Islet precursor cell (in vitro differentiated cells): ENCODE measurements at places on chromosomes 6 and 20.

DNA sequence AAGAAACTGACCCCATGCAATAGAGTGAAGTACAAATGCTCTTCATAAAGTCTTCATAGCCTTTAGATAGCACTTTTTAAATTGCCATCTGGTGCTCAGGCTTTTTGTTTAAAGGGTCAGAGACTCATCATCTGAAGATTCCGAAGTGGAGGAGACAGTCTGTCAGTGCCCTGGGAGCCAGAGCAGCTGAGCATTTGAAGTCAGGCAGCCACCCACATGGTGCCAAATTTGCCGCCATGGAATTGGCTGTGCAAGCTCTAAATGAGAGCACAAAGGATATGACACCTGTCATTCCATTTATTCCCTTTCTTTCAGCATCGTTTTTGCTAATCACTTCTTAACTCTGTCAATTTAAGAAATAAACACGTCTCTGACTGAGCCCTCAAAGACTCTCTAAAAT is 32.8 kb upstream of the CEP162 start:
- no peak for DNase-seq

GRCh38 chr6:106300944-106301343 is 24.6 kb downstream of the ATG5 start:
- no peak for DNase-seq

DNA sequence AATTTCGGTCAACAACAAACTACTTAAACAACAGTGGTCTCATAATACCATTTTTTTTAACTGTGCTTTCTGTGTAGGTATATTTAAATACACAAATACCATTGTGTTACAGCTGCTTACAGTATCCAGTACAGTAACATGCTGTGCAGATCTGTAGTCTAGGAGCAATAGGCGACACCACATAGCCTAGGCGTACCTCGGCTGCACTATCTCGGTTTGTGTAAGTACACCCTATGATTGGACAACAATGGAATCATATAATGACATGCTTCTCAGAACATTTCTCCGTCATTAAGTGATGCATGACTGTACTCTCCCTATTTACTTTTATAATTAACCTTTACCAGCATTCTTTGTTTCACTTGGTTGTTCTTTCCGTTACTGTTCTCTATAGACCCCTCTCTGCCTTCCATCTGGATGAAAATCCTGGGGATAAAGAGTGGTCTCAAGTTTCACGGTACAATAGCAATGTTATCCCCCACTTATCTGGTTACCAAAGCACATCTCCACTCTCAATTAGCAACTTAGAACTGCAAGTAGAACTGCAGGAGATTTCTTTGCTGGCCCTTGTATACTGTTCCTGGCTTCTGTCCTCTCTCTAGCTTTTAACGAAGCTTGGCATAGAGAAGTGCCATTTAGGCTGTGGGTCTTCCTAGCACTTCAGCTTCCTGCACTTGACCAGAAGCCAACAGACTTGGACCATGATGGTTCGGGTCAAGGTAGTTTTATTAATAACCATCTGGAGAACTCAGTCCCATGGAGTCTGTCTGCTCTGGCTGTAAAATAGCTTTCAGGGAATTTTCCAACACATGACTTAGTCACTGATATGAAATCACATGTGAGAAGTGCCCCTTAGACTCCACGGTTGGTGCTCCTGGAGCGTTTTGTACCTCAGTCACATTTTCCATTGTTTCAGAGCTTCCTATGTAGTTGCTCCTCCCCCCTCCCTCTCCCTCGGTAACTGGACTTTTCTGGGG is 80.4 kb upstream of the POPDC3 start:
- DNase-seq: no peak

- DNase-seq: no peak
These were observed 100.6 kb upstream of the FAM184A start for GRCh38 chr6:119179062-119179461.

- DNase-seq: no peak
These were observed 4.9 kb upstream of the ASCC3 start for GRCh38 chr6:100886076-100886475.

DNA sequence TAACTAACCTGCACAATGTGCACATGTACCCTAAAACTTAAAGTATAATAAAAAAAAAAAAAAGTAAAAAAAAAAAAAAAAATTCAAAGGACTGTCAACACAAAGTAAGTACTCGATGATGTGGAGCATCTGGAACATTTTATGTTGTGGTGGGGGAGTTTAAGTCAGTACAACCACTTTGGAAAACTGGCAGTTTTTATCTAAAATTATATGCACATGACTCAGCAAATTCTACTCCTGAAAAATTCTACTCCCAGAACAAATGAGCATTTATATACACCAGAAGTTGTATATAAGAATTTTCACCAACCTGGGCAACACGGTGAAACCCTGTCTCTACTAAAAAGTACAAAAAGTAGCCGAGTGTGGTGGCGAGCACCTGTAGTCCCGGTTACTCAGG is 36.9 kb upstream of the CCDC28A start:
- DNase-seq: no peak

GRCh38 chr6:40398810-40399477 is 188.2 kb downstream of the LRFN2 start:
- DNase-seq: no peak

DNA sequence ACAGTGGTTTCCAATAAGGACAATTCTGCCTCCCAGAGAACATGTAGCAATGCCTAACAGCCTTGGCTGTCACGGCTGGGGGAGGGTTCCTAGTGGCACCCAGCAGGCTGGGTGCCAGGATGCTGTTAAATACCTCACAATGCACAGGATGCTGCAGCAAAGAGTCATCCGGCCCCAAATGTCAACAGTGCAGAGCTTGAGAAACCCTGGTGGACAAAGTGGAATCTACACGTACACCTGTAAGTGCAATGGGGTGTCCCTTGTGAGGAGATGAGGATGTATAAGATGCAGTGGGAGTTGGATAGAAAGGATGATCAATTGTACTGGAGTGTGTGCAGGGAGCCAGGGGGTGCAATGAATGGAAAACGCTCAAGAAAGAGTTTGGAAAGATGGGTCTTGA is 142.4 kb downstream of the FNDC1 start:
- no peak for DNase-seq

GRCh38 chr20:23417861-23418260 is 3.4 kb downstream of the NAPB start:
- DNase-seq: no peak

DNA sequence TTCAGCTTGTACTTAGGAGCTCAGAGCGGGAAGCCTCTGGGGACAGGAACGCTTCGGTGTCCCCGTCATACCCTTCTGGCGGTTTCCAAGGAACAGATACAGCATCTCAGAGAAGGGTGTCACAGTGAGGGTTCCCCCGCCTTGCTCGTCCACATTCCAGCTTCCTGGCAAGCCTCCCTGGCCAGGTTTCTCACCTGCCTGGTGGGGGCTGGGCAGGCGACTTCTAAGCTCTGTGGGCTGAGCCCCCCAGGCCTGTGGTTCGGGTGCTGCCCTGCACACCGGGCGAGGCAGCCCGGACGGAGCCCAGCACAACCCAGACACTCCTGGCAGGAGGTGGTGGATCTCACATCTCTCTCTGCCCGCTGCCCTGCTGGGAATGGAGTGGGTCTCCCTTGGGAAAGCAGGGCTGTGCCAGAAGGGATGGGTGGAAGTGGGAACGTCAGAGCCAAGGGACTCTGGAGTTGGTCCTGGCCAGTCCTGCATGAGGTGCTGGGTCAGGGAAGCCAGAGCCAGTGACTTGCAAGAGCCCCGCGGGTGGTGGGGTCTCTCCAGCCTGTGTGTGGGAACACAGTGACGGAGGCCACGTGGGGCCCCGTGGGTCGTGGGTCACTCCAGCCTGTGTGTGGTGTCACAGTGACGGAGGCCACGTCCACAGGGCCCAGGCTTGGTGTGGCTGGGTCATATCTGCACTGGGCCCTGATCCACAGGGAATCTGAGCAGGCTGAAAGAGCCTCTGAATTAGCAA is 47.7 kb upstream of the SMOC2 start:
- DNase-seq: no peak

GRCh38 chr6:43035495-43036194 is 14.2 kb downstream of the RRP36 start:
- DNase-seq: no peak

DNA sequence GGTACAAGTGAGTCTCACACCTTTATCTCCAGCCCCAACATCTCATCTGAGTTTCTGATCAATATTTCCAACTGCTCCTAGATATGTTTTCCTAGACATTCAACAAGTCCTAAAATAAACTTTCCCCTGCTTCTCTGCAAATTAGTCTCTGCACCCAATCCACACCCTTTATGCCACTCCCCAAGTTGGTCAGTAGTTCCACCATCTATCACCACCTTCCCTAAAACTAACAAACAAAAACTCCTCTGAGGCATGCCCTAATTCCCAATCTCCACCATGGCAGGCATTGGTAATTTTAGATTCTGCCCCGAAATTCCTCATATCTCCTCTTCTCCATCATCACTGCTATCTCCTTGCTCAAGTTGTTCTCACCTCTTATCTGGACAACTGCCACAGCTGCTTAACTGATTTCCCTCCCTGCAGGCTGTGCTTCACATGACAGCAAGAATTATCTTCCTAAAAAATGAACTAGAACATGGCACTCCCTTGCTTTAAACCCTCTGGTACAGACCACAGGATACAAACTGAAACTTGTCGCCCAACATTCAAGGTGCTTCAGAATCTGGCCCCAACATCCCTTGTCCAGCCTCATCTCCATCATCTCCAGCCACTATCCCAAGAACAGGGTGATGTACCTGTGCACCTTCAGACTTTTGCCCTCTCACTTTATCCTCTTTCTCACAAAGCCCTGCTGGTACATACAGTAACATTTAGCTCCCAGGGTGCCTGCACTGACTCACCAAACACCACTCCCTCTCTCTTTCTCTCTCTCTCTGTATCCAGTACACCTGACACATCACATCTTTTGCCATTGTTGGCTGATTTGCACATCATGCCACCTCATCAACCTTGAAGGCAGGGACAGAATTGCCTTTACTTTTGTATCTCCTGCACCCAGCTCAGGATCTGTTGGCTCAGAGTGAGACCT is 55.5 kb downstream of the ZHX3 start:
- DNase-seq: no peak

DNA sequence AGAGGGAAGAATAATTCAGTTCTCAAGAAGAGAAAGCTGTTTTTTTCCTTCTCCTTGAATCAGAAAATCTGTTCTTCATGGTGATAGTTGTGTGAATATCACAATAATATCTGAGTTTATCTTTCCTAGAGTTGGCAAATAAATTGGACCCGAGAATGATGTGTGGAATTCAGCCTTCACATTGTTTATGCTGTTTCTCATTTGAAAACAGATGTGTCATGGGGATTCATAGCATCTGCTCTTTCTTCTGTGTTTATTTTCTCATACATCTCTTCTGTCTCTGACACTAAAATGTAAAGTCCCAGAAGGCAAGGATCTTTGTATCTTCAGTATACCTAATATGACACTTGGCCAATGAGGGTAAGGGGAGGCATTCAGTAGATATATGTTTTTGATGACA is 103.6 kb upstream of the SGK1 start:
- DNase-seq: no peak

GRCh38 chr20:58906894-58907293 is 54.4 kb downstream of the GNAS start:
- DNase-seq: no peak

DNA sequence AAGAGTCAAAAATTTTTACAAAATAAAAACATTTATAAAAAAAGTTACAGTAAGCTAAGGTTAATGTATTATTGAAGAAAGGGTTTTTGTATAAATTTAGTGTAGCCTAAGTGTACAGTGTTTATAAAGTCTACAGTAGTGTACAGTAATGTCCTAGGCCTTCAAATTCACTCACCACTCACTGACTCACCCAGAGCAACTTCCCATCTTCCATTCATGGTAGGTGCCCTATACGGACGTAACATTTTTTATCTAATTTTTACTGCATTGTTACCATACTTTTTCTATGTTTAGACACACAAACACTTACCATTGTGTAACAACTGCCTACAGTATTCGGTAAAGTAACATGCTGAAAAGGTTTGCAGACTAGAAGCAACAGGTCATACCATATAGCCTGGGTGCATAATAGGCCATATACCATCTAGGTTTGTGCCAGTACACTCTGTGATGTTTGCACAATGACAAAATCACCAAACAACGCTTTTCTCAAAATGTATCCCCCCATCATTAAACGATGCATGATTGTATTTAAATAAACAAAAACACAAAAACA is 6.0 kb downstream of the MTFR2 start:
- no peak for DNase-seq

GRCh38 chr6:129314575-129314974 is 395.4 kb downstream of the ARHGAP18 start:
- no peak for DNase-seq

DNA sequence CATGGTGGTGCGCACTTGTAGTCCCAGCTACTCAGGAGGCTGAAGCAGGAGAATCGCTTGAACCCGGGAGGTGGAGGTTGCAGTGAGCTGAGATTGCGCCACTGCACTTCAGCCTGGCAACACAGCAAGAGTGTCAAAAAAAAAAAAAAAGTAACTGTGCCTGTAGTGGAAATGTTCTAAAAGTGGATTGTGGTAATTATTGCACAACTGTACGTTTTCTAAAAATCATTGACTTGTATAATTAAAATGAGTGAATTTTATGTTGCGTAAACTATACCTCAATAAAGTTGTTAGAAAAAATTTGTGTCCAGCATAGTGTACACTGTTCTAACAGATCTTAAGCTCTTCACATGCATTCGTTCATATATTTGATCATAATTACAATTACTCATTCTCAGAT is 5.5 kb downstream of the SEC23B start:
- no peak for DNase-seq

DNA sequence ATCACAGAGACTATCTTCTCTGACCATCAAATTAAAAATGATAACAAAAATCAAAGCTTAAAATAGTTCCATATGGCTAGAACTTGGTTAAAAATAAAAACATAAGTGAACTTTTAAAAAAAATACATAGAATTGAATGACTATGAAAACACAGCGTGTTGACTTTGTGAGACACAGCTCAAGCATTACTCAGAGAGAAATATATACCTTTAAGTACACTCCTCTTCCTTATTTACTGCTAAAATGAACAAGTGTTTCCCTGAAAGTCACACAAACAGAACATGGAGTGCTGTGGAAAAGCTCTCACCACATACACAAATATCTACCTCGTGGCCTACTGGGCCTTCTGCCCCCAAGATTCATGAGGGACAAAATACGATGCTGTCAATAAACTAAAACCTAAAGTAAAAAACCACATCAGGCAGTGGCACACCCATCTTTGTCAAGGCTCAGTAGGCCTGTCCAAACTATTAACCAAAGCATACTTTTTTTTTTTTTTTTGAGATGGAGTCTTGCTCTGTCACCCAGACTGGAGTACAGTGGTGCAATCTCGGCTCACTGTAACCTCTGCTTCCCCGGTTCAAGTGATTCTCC is 7.5 kb downstream of the FAXC start:
- no peak for DNase-seq

GRCh38 chr6:159170333-159170672 is 1.1 kb downstream of the FNDC1 start:
- no peak for DNase-seq

GRCh38 chr20:54140927-54141566 is 32.7 kb downstream of the CYP24A1 start:
- DNase-seq: no peak

GRCh38 chr6:158191761-158192160 is 23.6 kb downstream of the GTF2H5 start:
- DNase-seq: no peak
